ENCODE measurements at places on chromosomes 5 and 9. TPM values are rescaled to one million over a fixed set of nuclear protein-coding genes. Genes with fewer than 3 reads are reported as not detected.

- DNase-seq, result no peak
Observed at GRCh38 chr9:5441043-5441442, 3.3 kb upstream of the PLGRKT start.

GRCh38 chr5:13488254-13488931, 456.1 kb downstream of the DNAH5 start:
- DNase-seq, result no peak

GRCh38 chr5:140588311-140589070, 23.9 kb downstream of the SLC35A4 start:
- DNase-seq, result no peak

DNA sequence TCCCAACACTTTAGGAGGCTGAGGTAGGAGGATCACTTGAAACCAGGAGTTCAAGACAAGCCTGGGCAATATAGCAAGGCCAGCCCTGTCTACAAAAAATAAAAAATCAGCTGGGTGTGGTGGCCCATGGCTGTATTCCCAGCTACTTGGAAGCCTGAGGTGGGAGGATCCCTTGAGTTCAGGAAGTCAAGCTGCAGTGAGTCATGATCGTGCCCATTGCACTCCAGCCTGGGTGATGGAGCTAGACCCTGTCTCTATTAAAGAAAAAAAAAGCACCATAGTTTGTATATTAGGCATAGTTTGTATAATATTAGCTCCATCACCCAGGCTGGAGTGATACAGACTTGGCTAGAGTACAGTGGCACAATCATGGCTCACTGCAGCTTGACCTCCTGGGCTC, 9.6 kb upstream of the NME5 start:
- no peak for DNase-seq

DNA sequence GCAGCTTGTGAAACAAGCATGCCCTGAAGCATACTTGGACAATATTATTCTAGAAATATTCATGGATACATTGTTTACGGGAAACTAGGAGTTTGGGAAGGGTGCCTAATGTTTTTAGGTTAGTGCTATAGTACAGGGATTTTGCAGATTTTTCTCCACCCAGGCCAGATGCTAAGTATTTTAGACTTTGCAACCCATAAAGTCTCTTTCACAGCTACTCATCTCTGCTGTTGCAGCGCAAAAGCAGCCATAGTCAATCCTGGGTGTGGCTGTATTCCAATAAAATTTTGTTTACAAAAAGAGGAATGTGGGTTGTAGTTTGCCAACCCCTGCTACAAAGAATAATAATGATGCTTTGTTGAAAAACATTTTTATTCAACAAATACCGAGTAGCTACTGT, 106.2 kb downstream of the CEMIP2 start:
- DNase-seq, result no peak

DNA sequence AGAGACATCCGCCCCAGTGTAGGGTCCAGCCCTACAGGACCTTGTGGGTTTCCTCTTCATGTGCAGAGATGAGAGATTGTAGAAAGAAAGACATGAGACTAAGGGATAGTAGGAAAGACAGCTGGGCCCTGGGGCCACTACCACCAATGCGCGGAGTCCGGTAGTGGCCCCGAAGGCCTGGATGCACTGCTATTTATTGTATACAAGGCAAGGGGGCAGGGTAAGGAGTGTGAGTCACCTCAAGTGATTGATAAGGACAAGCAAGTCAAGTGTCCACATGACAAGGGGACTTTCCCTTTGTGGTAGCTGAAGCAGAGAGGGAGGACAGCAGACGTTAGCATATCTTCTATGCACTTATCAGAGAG, 6.2 kb upstream of the TMEM141 start:
- DNase-seq, result no peak

DNA sequence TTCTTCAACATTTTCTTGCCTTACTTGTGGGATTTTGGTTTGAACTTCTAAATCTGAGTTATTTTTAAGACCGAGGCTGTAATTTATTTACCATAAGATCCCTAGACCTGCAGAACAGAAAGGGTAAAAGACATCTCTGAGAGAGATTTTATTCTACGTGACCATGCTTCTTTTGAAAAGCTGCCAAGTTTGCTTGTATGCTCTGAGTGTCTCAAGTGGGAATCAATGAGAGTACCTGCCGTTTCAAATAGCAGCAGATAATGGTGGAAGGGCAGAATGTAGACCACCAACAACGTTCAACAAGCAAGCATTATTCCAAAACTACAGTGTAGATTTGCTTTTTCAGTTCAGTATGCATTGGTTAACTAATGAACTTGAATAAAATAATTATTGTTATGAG, 108.6 kb upstream of the MINAR2 start:
- no peak for DNase-seq

GRCh38 chr5:34811706-34812105, 27.3 kb upstream of the TTC23L start:
- DNase-seq, result no peak

GRCh38 chr5:38240212-38240611, 18.1 kb upstream of the EGFLAM start:
- DNase-seq, result no peak

DNA sequence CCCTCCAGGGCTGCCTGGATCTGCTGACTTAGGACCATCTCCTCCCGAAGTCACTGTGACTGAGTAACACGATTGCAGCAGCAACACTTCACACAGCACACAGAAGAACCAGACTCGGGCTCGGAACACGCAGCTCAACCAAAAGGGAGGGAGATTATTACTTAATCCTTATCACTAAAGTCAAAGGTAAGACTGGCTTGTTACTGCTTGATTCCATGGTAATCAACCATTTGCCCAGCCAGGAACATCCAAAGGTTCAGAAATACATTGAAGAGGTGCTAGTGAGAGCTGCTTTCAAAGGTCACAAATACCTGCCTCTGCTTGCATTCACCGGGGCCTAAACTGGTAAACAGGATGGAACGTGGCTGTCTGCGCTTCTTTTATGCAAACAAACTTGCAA, 7.7 kb downstream of the FBP1 start:
- no peak for DNase-seq

GRCh38 chr5:113548396-113548795, 34.9 kb downstream of the YTHDC2 start:
- no peak for DNase-seq

DNA sequence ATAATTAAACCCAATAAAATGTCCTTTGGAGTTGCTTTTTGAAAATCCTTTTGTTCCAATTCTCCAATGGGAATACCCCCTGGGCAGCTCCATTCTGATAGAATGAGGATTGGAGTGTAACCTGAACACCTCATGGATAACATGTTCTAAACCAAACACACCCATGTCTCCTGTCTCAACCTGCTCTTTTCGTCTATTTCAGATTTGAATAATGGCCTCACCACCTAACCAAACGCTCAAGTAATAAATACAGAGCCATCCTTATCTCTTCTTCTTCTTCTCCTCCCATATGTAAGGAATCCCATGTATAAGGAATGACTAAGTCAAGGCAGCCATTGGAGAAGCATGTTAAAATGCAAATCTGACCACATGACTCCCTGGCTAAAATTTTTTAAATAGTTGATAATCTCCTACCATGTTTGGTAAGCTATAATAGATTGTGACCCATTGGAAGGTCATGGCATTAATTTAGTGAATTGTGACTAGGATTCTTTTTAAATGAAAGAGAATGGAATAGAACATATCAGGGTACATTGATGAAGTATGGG, 26.0 kb downstream of the ELL2 start:
- DNase-seq, result no peak

- DNase-seq, result no peak
Observed at GRCh38 chr5:166712447-166713185, 1578.8 kb upstream of the WWC1 start.

GRCh38 chr9:113488490-113488889, 25.0 kb downstream of the RGS3 start:
- DNase-seq, result no peak

CATSPER3 gene
- polyA plus RNA-seq, result 1.3 TPM

CXXC5 gene
- 47.9 TPM for polyA plus RNA-seq

BARHL1 gene
- 0.11 TPM for polyA plus RNA-seq

INSL6 gene
- polyA plus RNA-seq, result not detected

SV2C gene
- 0.27 TPM for polyA plus RNA-seq

IFNK gene
- polyA plus RNA-seq, result 0.52 TPM
